HT-29 (cell line): ENCODE measurements at places on chromosomes 11 and 22.
A peak's percentile ranks its signal among the peaks of the same experiment; 100 is the strongest.

- DNase-seq = peak; percentile 72
These were observed 131.9 kb downstream of the SHANK2 start for GRCh38 chr11:71120471-71120896.

DNA sequence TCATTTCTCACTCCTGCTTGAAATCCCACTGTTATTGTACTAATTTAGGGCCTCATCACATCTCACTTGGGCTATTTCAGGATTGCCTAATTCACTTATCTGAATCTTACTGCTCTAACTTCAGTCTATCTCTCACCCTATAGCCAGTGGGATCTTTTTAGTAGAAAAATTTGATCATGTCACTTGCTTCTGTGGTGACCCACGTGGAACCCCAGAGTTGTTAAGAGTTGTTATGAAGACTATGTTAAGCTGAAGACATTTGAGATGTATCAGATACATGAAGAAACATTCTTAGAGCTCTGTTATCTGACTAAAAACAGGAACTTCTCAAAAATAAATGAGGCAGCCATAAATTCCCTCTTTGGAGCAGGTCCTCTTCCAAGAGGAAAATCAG lies 1375.6 kb upstream of the TENM4 start:
- DNase-seq = no peak

DNA sequence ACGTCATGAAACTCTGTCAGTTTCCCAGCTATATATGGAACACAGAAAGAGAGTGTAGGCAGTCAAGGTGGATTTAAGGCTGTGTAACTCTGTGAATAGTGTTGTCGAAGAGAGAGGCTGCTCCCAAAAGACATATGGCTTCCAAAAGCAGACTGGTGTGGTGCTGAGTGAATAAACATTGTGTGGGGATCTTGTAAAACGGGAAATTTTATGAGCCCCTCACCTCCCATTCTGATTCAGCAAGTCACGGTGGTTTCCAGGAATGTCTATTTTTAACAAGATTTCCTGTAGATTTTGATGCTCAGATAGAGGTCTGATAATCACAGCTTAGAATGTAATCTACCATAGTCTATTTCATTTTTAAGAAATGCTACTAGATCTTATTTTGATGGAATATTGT lies 67.9 kb downstream of the SESN3 start:
- no peak for DNase-seq

GRCh38 chr11:13338019-13338426 lies 60.4 kb downstream of the BMAL1 start:
- peak; percentile 55 for DNase-seq
